ENCODE measurements at places on chromosomes 5 and 9.
A peak's percentile ranks its signal among the peaks of the same experiment; 100 is the strongest.

DNA sequence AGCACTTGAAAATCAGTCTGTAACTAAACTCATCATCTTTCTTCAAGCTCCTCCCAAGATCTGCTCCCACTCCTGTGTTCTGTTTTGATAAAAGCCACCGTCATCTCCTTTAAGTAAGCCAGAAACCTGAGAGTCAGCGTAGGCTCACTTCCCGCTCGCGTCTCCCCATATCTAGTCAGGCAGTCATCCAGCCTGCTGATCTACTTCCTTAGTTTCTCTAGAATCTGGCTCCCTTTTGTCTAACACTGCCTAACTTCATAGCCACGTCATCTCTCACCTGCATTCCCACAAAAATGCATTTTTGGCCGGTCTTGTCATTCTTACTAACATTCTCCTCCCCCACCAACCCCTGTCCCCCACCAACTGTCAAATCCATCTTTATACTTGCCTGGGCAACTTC, 3.0 kb upstream of the TJP2 start:
- no peak for DNase-seq

GRCh38 chr5:40385544-40385943, 294.2 kb upstream of the PTGER4 start:
- no peak for DNase-seq

- no peak for DNase-seq
Observed at GRCh38 chr9:17906176-17906840, 327.4 kb downstream of the SH3GL2 start.

- no peak for DNase-seq
Observed at GRCh38 chr5:55063899-55064298, 38.5 kb upstream of the GZMA start.

- DNase-seq = no peak
Observed at GRCh38 chr9:96417661-96418082, 498 bp downstream of the ZNF367 start.

DNA sequence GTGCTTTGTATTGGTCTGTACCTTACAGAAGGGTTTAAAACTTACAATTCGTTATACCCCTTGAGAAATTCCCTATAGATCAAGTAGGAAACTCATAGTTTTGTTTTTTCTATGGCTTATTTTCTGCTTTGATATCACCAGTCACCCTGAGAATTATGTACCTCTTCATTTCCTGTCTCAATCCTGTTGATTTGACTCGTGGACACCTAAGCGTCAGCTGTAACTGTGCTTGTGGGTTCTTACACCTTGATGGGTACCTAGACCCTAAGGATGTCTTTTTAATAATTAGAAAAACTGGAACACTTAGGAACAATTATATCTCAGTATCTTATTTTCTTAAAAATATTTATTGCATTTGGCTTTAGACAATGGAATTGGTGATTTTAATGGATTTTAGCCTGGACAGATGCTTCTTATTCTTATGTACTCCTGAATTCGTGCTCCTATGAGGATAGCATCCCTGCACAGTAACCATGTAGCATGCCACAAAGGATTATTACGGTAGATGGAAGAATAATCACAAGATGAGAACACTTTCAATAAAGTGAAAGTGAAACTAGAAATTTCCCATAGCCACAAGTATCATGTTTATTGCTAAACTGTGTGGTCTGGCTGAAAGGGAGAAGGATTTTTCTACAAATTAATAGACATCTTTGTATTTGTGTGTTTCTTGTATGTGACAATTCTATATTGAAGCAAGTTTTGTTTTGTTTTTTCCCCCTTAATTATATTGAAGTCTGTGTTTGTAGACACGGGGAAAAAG, 1920.3 kb upstream of the WWC1 start:
- DNase-seq = no peak

DNA sequence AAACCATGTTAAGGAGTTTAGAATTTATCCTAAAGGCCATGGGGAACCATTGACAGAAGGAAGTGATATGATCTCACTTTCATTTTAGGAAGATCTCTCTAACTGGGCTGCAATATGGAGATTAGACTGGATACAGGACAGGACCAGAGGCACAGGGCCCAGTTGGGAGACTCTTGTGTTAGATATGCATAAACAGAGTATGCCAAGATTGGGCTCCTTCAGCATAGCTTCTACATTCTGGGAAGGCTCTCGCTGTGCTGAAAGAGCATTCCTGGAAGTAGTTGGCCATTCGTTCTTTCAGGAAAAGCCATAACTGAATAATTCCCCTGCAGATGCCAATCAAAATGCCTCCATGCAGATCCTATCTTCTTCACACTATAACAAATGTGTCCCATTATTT, 204.5 kb downstream of the CWC27 start:
- no peak for DNase-seq

- no peak for DNase-seq
Observed at GRCh38 chr9:124789531-124789930, 12.6 kb downstream of the OLFML2A start.

- DNase-seq = no peak
Observed at GRCh38 chr9:100071271-100071670, 27.5 kb downstream of the ERP44 start.

- no peak for DNase-seq
Observed at GRCh38 chr9:7166074-7166473, 408.3 kb downstream of the KDM4C start.

DNA sequence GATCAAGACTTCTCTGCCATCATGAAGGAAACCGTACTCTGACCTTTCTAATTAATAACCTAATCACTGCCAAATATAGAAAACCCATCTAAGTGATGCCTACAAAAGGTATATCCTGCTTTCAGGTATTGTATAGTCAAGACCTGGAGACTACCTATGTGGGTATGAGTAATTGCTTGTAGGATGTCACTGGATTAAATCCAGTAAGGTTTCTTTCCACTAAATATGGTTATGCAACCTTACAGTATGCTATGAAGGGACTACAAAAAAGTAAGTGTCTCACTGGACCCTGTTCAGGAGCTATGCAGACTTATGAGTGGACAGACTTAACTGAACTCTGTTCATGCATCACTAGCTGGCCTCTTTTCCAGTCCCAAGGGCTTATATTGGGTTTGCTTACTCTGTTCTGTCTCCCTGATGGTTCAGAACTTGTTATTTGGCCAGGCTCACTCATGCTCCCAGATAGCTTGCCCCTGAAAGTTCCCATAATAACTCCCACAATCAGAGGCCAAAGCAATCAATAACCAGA, 51.1 kb downstream of the PDE6A start:
- DNase-seq = no peak

GRCh38 chr5:107885601-107886000, 214.9 kb upstream of the EFNA5 start:
- no peak for DNase-seq

DNA sequence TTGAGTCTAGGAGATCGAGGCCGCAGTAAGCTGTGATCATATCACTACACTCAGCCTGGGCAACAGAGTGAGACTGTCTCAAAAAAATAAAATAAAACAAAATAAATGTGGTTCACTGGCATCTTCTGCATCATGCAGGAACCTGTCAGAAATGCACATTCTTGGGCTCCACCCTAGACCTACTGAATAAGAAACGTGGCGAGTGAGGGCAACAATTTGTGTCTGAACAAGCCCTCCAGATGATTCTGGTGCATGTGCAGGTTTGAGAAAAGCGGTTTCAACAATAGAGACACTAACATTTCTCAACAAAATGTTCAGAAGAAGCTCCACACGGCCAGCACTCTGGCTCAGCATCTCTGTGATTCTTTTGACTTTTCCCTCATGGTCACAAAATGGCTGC, 42.8 kb upstream of the CPEB4 start:
- DNase-seq = no peak

- no peak for DNase-seq
Observed at GRCh38 chr9:3398232-3398648, 127.6 kb downstream of the RFX3 start.

DNA sequence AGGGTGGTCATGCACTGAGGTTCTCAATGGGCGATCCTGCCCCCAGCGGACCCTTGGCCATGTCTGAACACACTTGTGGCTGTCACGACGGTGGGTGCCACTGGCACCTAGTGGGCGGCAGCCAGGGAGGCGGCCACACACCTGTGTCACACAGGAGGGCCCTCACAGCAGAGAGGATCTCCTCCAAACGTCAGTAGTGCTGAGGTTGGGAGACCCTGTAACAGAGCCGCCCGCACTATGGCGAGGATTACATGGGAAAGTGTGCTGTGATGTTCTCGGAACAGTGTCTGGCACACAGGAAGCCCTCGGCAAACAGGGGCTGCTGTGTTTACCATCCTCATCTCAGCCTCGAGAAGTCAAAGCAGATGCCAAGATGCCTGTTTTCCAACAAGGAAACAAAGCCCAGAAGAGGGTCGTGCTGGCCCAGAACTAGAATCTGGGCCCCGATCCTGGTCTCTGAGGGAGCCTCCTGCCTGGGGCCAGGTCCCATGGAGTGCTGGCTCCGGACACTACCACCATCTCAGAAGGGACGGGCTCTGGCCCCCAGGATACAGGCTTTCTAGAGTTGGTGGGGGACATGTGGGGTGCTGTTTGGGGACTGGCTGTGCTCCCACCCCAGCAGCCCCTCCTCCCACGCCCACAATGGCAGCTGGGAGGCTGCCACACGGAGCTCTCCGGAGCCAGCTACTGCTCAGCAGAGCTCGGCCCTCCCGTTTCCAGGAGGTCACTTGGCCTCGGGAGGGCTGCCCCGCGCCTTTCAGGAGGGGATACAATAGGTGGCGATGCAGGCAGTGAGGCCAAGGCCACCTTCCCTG, 48.2 kb downstream of the DBH start:
- no peak for DNase-seq

DNA sequence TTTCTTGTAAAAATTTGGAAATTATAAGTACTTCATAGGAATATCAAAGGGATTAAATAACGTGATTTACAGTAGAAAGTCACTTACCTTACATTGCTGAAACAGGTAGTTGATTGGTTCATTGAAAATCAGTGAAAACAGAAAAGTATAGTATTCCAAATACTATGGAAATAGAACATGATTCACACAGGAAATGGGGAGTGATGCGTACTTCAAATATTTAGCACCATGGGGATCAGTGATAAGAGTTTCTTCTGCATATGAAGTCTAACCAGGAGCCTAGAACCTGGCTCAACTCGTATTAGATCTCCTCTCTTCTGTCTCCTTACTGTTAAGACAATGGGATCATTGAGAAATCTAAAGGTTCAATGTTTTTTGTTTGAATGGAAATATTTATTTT, 133.3 kb downstream of the FAM174A start:
- no peak for DNase-seq

DNA sequence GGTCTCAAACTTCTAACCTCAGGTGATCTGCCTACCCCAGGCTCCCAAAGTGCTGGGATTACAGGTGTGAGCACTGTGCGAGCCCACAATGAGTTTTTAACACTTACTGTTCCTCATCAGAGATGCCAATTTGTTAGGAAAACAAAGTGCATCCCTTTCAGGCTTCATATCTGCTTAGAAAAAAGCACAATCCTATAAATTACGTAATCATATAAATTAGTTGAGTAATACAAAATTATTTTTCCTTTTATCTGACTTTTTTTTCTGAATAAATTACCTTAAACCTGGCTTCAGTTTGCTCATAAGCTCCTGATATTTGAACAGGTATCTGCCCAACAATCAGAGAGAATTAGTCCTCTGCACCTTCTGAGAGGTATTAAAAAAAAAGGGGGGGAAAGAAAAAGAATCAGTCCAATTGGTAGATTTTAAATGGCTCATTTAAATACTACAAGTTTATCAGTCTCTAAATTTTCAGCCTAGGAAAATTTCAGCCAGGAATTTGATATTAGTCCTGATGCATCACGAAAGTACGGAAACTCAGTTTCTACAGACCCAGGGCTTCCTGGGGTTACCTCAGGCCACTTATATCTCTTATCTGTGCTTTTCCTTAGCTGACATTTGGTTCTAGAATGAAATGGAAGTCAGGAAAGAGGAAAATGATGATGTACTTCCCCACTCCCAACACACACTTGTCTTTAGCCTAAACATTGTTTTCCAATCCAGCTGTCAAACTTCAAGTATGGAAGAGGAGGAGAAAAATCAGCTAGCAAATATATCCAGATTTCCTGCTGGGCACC, 26.8 kb downstream of the ITGA1 start:
- DNase-seq = no peak

- no peak for DNase-seq
Observed at GRCh38 chr5:82538339-82539034, 260.3 kb upstream of the RPS23 start.

DNA sequence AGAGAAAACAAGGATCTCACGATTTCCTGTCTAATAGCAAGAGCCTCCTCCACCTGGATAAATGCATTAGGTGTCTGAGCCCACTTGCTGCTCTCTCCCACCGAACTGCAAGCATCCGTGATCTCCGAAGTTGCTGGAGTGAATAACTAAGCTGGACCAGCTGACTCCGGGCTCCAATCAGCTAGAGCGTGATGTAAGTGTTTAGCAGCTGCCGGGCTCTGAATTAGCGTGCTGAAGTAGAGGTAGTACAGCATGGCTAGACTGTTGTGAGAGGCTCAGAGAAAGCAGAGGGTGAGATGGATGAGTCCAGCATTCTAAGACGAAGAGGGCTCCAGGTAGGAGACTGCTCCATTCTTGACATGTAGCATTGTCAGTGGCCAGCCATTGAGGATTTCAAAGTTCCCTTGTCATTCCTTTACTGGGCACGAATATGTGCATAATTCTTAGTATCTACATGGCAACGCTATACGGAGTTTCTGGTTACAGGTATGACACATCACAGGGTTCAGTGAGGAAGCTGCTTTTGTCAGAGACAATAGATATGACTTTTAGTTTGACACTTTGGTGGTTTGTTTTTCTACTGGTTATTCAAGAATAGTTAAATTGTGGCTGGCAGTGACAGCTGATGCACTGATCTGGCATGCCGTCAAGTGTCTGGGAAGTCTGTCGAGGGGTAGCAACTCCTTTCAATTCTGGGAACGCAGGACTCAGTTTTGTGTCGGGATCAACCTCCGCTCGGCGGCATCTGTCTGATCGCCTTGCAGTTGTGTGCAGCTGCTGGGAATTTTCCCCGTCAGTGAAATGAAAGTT, 232.6 kb downstream of the MAST4 start:
- DNase-seq = peak; percentile 42

GRCh38 chr5:16616536-16617273, at the start of gene RETREG1:
RETREG1 (minus strand) TSS chr5:16616997; CDS start chr5:16616971, 26 bp downstream.
- DNase-seq = peak; percentile 84

DNA sequence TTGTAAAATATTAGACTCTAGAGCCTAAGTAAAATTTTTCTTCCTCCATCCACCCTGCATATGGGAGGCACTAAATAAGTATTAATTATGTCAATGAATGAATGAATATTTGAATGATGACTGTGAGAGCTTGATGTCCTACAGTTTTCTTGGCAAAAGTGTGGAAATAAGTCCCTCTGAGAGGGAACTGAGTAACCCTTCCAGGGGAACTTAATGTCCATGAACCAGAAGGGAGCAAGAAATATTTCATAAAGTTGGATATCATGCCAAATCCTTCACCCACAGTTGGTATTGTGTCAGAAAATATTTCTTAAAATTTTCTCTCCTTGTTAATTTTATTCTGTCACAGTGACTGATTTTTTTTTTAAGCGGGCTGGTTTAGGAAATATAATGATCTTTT, 36.6 kb downstream of the NNT start:
- no peak for DNase-seq

- no peak for DNase-seq
Observed at GRCh38 chr5:34547300-34548085, 108.6 kb upstream of the RAI14 start.

- no peak for DNase-seq
Observed at GRCh38 chr5:80763873-80764647, 109.3 kb upstream of the DHFR start.

- no peak for DNase-seq
Observed at GRCh38 chr5:68679041-68679440, 414.8 kb upstream of the SLC30A5 start.

- no peak for DNase-seq
Observed at GRCh38 chr5:10964806-10965205, 203.8 kb upstream of the DAP start.

Data from stimulated activated CD4-positive, alpha-beta T cell treated with anti-CD3 and anti-CD28 coated beads, Interleukin-4, amount 100 ng/mL, for 1 hour (primary cell).